Left ventricle myocardium inferior (tissue), 1 donor: ENCODE measurements at places on chromosomes 3 and 15. TPM values are rescaled to one million over a fixed set of nuclear protein-coding genes. Genes with fewer than 3 reads are reported as not detected.

DNA sequence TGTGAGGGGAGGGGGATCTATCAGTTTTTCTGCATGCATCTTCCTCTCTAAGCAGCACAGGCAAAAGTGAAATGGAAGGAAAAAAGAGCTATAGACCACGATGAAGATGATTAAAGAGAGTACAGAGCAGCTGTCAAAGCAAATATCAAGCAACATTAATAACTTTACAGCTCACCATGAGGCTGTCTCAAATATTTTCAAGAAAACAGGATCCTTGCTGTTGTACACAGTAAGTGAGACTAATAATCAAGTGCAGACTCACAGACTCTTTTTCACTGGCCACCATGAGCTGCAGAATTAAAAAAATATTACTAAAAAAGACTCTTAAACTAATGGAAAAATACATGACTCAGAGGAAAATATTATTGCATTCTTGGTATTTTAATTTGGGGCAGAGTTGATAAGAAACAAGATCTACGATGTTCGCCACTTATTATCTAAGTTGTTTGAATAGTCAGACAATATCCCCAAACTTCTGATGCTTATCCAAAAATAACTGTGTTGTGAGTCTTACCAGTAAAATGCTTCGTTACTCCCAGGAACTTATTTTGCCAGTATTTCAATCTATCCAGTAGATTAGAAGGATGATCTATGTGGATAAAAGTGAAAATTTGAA is 817.5 kb upstream of the ALCAM start:
- DNase-seq = no peak

GRCh38 chr3:169512991-169513390 is 150.5 kb downstream of the MECOM start:
- DNase-seq = no peak

DNA sequence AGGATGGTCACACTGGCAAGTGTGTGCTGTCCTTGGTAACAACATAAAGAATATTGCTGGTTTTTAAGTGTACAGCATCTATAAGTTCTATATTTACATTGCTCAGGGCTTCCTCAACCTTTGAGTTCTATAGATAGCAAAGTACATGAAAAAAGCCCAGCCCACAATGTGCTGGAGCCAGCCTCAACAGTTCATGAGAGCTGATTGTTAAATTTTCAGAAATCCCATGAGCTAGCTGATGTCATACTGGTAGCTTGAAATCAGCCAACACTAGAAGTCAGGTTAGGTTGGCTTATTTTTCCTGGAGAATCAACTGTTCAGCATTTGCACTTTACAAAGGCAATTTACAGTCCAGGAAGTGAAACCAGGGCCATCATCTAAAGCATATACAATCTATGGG is 102.8 kb downstream of the STRIT1 start:
- DNase-seq = no peak

GRCh38 chr15:61057830-61058529 is 171.1 kb downstream of the RORA start:
- DNase-seq = no peak

- DNase-seq = no peak
Measured at GRCh38 chr3:40070816-40071215, 238.7 kb upstream of the EIF1B start.

DNA sequence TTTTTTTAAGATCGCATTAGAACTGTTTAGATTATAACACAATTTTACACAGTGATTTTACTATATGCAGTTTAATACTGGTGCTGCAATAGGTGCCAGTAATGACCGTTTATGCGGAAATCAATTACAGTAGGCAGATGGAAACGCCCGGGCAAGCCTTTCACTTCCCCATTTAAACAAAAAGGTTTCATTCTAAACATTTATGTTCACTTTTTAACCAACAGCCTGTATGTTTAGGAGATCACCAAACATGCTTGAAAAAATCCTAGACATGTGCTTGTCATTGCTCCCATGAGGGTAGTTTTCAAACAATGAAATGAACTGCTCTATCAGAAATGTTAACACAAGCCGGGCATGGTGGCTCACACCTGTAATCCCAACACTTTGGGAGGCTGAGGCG is 2.7 kb downstream of the BNIP2 start:
- DNase-seq = no peak

GRCh38 chr3:10194328-10195071 is 29.8 kb downstream of the IRAK2 start:
- DNase-seq = no peak

DNA sequence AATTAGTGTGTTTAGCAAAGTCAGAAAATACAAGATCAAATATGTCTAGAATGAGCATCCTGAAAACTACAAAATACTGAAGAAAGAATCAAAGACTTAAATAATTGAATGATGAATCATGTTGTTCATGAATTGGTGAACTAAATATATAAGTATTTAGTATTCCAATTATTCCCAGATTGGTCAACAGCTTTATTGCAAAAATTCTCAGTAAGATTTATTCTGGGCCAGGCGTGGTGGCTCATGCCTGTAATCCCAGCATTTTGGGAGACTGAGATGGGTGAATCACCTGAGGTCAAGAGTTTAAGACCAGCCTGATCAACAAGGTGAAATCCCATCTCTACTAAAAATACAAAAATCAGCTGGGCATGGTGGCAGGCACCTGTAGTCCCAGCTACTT is 250.0 kb upstream of the NECTIN3 start:
- DNase-seq = no peak

DNA sequence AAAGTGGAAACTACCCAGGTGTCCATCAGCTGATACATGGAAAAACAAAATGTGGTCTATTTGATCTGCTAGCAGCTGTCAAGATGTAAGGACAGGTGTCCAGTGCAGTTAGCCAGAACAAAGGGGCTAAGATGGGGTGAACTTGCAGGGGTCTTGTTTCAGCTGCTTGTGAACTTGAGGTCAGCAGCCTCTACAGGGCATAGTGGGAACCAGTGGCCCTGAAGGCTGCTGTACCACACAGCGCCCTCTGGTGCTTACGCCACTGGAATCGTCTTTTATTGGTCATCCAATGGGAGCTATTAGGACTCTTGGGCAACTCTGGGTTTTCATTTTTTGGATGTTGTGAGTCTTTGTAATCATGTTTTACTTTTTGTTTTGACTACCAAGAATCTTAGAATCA is 62.2 kb upstream of the CTSH start:
- DNase-seq = peak; percentile 42

GRCh38 chr3:60909526-60909925 is 341.7 kb downstream of the FHIT start:
- DNase-seq = no peak

GRCh38 chr3:30741889-30742288 is 135.5 kb downstream of the TGFBR2 start:
- DNase-seq = no peak

- DNase-seq = no peak
Measured at GRCh38 chr3:153400641-153401040, 238.6 kb downstream of the RAP2B start.

Gene PLSCR4
- total RNA-seq = 12.1 TPM

Gene MYO5C
- total RNA-seq = 2.9 TPM

GRCh38 chr3:107798381-107798780 is 275.6 kb downstream of the BBX start:
- no peak for DNase-seq

GRCh38 chr15:51048308-51048707 is 46.4 kb downstream of the TNFAIP8L3 start:
- no peak for DNase-seq

DNA sequence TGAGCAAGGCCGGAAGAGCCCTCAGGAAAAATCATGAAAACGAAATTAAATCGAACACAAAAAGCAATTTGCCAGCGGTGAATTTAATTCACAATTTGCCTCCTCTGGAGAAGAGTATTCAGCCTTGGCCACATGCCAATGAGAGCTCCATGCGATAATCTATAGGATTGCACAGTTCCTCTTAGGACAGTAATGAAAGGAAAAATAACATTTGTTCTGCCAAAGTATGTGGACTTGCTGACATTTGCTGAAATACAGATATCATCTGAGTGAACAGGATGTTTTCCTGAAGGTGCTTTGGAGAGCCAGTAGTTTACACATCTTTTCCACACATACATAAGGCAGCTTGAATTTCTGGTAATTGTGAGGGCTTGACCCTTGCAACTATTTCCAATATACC is 188.6 kb upstream of the PDZRN3 start:
- no peak for DNase-seq
